ENCODE measurements at places on chromosomes 3 and 15. TPM values are rescaled to one million over a fixed set of nuclear protein-coding genes. Genes with fewer than 3 reads are reported as not detected.
A peak's percentile ranks its signal among the peaks of the same experiment; 100 is the strongest.

Gene SAMMSON
- total RNA-seq = not detected

Gene ACSBG1
- total RNA-seq = 0.05 TPM

Gene PLIN1
- total RNA-seq = 4.7 TPM

Gene SLC51A
- not detected for total RNA-seq

DNA sequence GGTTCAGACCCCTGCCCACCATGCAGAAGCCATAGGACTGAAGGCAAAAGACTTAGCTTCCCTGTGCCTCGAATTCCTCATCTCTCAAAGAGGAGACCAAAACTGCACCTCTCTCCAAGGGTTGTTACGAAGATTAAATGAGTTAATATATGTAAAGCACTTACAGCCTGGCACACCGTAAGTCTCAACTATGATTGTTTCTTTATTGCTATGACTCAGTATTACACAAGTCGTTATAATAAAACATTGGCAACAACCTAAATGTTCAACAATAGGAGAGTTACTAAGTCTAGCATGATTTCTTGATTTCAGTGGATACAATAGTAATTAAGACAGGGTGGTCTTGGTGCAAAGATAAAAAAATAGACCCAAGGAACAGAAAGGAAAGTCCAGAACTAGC is 19.6 kb upstream of the FGD5 start:
- DNase-seq = no peak

GRCh38 chr3:43503067-43503728 is 118.6 kb downstream of the ANO10 start:
- no peak for DNase-seq

DNA sequence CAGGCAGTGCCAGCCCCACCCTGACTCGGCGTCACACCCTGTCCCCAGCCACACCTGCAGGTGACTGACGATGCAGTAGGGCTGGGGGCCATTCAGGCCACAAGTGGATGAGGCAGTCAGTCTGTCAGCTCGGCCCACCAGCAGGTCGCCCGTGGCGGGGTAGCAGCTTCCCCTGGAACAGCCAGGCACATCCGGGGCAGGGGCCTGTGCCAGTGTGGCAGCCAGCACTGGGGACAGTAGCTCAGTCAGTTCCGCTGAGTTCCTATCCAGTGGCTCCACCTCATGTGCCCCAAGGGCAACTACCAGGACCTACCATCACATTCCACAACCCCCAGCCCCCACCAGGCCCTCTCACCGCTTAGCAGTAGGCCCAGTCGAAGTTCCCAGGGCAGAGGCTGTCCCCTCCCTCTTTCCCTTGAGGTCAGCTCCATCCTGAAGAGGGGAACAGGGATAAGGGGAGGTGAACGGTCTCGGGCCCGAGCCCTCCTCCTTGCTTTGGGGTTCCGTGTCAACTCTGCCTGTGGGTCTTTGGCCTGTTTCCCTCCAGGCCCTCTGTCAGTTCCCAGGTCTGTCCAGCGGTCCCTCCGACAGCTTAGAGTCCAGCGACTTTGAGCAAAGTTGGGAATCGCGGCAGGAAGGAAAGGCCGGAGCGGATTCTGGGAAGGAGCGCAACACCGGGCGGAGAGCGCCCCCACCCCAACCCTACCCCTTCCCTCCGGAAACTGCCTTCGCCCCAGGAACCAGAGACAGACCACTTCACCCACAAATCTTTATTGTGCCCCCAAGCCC is at the start of gene LAMB2:
Gene LAMB2 (minus strand): TSS at position 614 of the 789 bp plus-strand sequence. CDS start 183 bp downstream, at position 431.
- peak; percentile 86 for DNase-seq

Gene ZNF621
- 8.6 TPM for total RNA-seq

Gene CPNE9
- total RNA-seq = not detected

- DNase-seq = no peak
These were observed 10.2 kb downstream of the RASL12 start for GRCh38 chr15:65057549-65057940.

GRCh38 chr15:49982584-49982983 is 136.4 kb downstream of the ATP8B4 start:
- no peak for DNase-seq

Gene PRTG
- 0.77 TPM for total RNA-seq

DNA sequence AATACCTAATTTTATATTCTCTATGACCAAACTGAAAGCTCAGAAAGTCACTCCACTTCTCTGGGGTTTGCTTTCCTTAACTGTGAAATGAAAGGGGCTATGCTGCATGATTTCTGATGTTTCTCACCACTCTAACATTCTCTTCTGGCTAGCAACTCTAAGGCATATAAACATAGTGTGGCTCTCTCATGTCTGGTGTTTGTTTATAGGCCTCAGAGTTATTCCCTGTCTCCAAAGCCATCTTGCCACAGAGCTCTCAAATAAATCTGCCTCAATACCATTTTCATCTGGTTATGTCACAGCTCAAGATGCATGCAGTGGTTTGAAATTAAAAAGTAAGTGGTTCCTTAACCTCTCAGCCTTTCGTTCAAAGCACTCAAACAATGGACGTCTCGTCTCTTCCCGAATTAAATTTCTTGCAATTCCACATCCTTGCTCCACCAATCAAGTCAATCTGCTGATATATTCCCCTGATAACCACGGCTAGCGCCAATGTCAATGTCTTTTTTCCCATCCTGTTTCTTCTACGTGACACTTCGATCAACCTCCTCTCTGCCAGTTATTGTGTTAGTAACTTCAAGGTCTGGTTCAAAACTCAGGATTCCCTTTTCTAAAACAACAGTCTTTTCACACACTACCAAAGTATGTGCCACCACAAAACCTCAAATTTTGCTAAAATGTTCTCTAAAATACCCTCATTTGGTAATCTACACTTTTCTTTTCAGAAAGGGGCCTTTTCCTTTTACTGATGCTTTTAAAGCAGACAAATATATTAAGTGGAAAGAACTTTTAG is 16.0 kb downstream of the TOMM70 start:
- DNase-seq = no peak

All from left ventricle myocardium superior (tissue), 1 donor.